ENCODE measurements at places on chromosomes 1 and 21.

DNA sequence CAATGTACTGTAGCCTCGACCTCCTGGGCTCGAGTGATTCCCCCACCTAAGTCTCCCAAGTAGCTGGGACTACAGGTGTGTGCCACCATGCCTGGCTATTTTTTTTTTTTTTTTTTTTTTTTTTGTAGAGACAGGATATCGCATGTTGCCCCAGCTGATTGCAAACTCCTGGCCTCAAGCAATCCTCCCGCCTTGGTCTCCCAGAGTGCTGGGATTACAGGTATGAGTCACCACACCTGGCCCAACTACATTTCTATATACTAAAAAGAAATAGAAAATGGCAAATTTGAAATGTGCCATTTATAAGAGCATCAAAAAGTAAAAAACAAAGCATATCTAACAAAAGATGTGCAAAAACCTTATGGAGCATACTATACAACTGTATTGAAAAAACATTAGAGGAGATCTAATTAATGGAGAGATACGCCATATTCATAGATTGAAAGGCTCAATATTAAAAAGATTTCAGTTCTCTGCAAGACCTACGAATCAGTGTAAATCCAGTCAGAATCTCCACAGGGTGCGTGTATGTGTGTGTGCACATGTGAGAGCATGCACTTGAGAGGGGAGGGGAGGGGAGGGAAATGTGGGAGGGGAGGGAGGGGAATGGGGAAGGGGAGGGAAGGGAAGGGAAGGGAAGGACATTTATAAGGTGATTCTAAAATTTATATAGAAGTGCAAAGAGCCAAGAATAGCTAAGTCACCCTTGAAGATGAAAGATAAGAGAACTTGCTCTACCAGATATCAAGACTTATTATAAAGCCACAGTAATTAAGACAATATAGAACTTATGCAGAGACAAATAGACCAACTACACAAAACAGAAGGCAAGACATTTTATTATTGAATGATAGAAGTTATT, 15.5 kb upstream of the PADI4 start:
- no peak for DNase-seq

DNA sequence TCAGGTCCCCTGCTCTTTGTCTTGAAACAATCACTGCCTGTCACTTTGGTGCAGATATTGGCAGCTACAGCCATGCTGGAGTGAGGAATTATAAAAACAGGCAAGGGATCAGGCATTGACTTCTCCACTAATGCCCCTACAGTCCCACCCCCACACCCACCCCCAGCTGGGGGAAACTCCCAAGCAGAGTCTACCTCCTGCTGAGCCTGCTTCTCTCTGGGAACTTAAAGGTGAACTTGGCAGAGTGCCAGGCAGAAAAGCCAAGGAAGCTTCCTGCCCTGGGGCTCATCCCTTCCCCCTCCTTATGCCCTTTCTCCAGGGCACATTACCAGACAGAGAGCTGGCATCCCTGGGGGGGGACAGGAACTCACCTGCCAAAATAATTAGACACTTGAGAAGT, 6.7 kb downstream of the NCMAP start:
- DNase-seq: no peak

- no peak for DNase-seq
Measured at GRCh38 chr1:173113015-173113741, 62.4 kb upstream of the TNFSF18 start.

- no peak for DNase-seq
Measured at GRCh38 chr1:91569411-91570119, 68.9 kb downstream of the CDC7 start.

- no peak for DNase-seq
Measured at GRCh38 chr1:185050823-185051451, 5.6 kb downstream of the RNF2 start.

GRCh38 chr1:2786329-2787162, 14.9 kb downstream of the TTC34 start:
- no peak for DNase-seq

DNA sequence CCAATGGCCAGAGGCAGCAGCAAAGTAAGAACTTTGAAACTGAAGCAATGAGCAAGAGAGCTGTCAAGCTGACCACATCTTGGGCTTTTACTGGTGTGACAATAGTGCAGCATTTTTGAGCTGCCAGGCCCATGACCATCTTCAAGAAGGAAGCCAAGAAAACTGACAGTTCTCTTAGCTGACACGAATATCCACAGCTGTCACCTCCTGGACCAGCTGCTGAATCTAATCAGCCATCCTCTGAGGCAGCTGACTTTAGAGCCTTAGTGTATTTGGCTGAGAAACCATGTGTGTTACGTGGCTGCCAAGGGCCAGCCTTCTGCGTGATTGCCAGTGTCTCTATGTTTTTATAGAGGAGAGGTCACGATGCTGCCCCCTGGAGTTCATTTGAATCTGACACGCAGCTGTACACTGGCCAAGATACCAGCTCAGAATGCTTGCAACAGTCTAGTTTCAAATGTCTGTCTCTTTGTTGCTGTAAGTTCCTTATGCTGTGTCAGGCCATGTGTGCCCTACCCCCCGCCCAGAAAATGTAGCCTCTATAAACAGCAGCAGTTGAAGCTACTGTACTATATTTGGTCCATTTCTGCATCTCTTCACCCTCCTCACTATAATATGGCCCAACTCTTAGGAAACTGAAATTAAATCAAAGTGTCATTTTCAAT, 39.7 kb downstream of the PALMD start:
- no peak for DNase-seq

- no peak for DNase-seq
Measured at GRCh38 chr1:62716397-62716796, 28.2 kb upstream of the DOCK7 start.

- DNase-seq: no peak
Measured at GRCh38 chr1:59005491-59006288, 221.8 kb upstream of the JUN start.

DNA sequence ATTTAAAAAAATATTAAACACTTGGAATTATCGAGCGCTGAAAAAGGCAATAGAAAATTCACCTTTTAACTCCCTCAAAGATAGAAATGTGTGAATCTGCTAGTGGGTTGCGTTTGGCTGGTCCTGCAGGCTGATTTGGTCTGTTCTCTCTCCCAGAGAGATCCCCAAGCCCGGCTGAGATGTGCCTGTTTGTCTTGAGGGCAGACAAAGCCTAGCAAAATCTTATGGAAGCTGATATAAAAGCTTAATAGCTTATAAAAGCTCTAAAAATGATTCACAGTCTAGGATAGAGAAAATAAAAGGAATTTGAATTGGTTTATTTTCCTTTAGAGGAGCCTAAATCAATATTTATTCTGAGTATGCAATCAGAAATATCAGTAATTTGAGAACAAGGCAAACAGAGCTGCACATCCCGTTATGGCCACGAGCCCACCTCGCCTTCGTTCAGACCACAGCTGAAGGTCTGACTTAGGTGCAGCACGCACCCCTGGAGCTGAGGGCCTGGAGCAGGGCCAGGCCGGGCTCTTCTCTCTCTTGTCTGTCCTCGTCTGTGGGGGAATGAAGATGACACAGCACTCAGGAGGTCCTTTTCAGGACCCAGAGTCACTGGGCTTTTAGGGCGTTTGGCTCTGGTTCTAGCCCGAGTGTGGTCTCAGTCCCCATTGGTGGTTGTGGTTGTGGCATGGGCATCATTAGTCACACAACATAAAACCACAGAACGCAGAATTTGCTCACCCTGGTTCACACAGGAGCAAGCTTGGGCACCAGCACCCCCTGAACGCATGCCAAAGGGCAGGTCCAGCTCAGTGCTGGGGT, 18.6 kb downstream of the PDE9A start:
- DNase-seq: no peak

- no peak for DNase-seq
Measured at GRCh38 chr1:156372265-156372586, 3.2 kb downstream of the RHBG start.

GRCh38 chr1:173014160-173014559, 36.6 kb downstream of the TNFSF18 start:
- no peak for DNase-seq

GRCh38 chr1:160567858-160568682, 11.2 kb downstream of the CD84 start:
- no peak for DNase-seq

GRCh38 chr1:25651036-25651640, 34.5 kb downstream of the MAN1C1 start:
- no peak for DNase-seq

GRCh38 chr21:44431300-44431699, 24.0 kb upstream of the LRRC3 start:
- DNase-seq: no peak

DNA sequence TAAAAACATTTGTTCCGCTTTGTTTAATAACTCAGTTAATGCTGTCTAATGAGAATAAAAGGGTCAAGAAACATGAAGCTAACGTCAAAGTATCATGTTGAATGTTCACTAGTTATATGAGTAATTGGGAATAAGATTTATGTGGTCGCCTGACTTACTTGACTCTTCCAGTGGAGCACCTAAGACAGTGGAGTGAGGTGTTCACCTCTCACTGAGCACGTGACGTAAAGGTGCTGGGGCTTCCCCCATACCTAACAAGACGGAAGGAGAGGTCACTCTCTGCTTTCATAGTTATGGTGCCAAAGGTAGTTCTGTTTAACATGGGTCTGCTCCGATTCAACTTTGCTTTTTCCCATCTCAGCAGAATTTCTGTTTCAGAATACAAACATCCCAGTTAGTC, 686 bp downstream of the KMO start:
- no peak for DNase-seq

- no peak for DNase-seq
Measured at GRCh38 chr1:179826626-179827280, 50.9 kb downstream of the TOR1AIP2 start.

- DNase-seq: no peak
Measured at GRCh38 chr1:224742349-224742748, 126.2 kb downstream of the CNIH3 start.

DNA sequence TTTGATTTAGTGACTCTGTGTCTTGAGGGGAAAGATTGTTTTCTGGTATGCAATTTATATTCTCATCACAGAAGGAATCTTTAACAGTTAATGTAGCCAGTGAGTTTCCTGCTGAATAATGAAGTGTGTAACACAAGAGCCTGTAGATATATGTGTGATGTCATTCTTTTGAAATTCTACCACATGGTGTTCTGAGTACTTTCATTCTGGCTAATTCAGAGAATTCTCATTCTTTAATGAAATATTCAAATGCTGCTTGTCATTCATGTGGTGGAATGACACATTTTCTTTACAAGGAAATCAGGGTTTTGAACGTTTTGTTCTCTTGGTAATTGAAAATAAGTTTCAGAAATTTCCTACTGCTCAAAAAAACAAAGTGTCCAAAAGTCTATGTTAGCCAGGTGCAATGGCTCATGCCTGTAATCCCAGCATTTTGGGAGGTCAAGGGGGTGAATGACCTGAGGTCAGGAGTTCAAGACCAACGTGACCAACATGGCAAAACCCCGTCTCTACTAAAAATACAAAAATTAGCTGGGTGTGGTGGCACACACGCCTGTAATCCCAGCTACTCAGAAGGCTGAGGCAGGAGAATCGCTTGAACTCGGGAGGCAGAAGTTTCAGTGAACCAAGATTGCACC, 79.6 kb downstream of the MAP3K21 start:
- DNase-seq: no peak

GRCh38 chr1:169031566-169032224, 74.8 kb upstream of the ATP1B1 start:
- no peak for DNase-seq

DNA sequence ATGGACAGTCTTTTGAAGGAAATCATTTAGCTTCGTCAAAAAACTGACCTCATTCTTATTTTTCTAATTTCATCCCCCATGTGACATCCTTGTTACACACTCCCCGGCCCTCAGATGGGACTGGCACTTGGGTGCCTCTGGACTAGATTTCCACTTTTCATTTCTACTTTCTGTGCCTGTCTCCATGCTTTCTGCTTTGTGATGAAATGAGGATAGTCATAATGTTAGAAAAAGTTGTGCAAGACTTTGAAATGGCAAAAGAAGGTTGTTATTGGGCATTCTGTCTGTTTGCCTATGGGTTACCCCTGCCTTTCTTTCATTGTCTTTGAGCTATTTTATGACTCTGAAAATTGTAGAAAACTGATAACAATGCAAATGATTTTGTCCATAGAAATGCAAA, 54.9 kb downstream of the MDM4 start:
- no peak for DNase-seq

- DNase-seq: no peak
Measured at GRCh38 chr1:172360985-172361384, 59.5 kb upstream of the C1orf105 start.

DNA sequence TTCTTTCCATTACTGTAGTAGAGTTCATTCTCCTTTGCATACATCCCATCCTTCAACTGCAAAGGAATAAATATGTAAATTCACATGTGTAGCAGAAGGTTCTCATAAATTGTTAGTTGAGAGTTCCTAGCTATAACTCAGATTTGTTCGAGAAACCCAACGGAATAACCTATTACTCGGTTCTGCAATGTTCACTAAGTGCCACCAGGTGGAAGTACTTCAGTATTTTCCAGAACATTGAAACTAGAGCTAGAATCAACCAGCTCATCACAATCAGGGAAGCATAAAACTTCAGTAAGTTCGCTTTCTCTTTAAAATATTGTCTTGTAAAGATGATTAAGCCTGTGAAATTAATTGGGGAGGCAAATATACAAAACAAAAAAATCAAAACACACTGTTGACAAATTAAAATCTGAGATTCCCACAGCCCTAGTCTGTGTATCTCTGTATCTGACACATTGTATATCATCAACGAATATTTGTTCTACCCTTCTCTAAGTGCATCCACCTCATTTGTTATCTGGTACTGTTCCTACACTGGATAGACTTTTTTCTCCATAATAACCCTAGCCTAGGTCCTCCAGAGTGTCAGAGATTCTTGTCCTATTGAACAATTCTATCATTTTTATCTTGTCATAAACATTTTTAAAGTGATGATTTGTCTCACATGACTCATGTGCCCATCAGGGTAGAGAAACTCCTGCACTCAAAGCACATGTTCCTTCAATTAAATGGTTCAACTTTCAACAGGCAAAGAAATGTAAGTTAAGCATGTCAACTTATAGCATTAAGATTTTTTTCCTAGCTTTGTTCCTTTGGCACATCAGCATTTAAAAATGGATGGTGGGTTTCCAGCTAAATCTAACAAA, 31.9 kb downstream of the MROH9 start:
- no peak for DNase-seq

DNA sequence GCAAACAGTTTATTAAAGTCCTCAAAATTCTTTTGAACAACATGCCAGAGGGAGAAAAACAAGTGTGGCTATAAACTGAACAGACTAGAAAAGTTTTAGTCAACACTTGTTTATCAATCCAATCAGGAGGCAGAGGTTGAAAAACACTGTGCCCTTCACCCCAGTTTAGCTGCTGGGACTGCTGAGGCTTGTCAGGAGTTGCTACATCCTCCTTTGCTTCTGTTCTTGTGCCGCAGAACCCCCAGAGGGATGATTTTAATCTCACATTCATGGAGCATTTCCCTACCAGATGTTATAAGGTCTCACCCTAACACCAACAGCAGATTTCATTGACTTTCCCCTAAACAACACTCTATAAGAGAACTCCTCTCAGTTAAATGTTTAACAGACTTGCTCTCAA, 321.2 kb downstream of the VAV3 start:
- DNase-seq: no peak

DNA sequence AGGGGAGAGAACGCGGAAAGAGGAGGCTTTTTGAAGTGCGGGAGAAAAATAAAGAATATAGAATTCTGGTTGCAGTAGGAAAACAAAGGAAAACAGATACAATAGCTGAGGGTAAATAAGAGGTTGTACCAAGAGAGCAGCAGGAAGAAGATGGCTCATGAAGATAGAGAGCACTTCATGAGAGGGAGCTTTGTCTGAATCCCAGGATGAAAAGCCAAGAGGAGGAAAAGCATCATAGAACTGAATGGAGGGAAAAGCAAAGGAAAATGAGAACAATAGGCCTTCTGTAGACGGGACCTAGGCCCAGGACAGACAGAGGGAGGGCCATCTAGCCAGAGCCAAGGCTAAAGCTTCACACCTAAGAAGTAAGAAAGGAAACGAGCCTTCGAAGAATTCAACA, 49.5 kb downstream of the ATP6V1G3 start:
- no peak for DNase-seq
